ENCODE measurements at places on chromosomes 16 and 17.

DNA sequence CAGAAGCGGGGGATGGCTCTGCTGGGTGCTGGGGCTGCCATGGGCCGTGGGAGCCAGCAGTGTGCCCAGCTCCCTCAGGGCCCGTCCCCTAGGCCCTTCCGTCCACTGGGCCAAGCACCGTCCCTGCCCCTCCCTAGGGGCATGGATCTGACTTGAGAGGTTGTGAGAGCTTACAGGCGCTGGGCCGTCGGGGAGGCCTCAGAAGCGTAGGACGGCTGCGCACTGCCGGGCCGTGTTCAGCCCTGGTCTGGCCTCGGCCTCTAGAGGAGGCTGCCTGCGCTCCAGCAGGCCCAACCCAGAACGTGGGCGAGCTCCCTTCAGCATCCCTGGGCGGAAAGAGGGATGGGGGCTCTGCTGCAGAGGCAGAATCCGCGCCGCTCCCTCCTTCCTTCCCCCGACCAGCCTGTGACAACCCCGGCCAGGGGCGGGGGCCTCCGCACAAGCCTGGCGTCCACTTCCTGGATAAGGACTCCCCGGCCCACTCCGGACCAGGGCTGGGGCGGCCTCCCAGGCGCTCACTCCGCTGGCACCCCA is 685 bp upstream of the MPG start:
- DNase-seq = no peak

DNA sequence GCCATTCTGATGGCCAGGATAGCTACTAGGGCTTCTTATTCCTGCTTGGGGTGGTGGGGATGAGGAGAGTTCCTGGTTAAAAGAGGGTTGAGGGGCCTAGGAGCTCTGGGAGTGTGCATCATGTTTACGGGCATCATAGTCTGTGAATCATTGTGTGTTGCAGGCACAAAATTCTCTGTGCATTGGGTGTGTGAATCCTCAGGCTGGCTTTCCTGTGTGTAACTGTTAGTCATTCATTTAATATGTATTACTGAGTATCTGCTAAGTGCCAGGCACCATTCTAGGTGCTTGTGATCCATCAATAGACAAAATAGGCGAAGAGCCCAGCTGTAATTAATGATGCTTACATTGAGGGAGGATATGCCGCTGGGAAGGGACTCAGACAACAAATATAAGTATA is 5.8 kb downstream of the PPY start:
- no peak for DNase-seq

DNA sequence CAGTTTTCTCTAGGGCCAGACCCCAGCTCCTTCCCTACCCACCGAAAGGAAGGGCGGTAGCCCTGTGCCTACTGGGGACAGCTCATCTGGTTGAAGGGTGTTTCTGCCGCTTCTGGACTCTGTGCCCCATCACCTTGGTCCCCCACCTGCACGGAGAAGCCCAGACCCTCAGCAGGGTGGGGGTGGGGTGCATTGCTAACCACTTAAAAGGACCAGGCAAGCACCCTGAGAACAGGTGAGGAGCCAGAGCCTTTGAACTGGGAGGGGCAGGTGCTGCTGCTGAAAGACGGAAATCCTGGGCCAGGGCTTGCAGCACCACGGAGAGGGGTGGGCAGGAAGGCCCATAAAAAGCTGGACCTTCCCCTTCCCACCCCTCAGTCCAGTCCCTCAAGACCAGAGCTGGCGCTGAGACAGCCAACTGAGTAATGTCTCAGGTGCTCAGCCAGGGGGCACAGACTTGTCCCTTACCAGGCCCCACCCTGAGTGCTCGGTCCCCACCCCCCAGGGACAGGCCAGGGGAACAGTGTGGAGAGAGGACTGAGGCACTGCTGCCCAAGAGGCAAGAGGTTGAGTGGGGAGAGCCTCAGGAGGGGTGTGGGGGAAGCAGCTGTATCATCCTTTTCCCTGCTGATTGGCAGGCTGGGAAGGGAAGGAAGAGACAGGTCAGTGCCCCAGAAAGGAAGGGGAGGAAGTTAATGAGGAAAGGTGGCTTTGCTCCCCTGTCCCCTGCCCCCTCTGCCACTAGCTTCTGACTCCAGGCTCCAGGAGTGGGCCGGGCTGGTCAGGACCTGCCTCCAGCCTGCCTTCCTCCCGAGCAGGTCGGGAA is 10.9 kb upstream of the SP2 start:
- DNase-seq = no peak

DNA sequence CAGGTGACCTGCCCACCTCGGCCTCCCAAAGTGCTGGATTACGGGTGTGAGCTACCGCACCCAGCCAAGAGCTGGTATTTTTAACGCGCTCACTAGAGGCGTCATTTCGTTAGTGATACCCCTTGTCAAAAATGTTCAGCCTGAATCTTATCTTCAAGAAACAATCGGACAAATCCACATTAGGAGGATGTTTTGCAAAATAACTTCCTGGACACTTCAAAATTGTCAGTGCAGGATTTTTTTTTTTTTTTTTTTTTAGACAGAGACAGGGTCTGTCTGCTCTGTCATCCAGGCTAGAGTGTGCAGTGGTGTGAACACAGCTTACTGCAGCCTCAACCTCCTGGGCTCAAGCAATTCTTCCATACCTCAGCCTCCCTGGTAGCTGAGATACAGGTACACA is 63.0 kb downstream of the RMI2 start:
- no peak for DNase-seq

GRCh38 chr17:11506635-11507034 is 91.6 kb upstream of the DNAH9 start:
- no peak for DNase-seq

DNA sequence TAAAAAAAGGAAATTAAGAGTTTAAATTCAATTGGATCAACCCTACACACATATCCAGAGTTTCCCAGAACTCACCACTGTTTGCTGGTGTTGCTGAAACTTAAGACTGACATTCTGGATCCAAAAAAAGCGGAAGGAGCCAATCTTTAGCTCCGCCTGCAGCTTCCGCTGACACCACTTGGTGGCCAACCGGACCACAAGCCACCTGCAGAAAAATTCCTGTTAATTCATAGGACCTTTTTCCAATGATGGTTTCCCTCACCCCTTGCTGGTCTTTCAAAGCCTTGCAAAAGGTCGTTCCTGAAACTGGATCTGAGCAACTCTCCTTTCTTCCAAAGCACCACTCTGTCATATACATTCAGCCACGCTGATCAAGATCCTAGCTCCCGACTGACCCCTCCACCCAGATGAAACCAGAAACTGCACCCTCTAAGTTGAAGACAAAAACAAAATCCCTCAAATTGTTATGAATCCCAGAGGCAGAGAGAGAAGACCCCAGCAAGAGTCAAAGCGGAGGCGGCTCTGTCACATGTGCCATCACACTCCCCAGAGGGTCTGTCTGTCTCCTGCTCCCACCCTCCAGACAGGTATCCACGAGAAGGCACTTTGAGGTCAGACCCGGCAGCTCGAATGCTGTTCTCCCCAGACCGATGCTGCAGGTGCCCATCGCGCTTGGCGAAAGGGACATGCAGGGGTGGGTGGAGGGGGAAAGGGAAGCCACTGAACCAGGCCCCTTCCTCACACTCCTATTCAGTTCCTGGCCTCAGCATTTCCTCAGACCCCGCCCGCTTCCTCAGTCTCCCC is 773 bp downstream of the BLTP2 start:
- DNase-seq = no peak

DNA sequence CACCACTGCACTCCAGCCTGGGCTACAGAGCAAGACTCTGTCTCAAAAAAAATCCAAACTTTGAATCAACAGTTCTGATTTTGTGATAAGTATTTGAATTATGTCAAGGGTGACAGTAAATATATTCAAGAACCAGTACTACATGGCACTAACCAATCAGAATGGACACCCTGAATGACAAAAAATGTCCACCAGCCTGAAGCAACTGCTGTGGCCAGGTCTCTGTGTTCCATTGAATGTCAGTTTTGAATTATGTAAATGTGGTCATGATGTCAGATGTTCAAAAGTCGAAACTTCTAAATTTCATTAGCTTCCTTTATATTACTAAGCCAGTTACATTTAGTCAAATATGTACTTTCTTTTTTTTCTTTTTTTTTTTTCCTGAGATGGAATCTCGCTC is 15.4 kb upstream of the ATXN1L start:
- no peak for DNase-seq

GRCh38 chr16:13517841-13518240 is 402.1 kb upstream of the ERCC4 start:
- DNase-seq = no peak

GRCh38 chr16:51544851-51545467 is 393.9 kb upstream of the SALL1 start:
- DNase-seq = no peak

- DNase-seq = no peak
Observed at GRCh38 chr17:83041305-83041704, 38.1 kb upstream of the METRNL start.

DNA sequence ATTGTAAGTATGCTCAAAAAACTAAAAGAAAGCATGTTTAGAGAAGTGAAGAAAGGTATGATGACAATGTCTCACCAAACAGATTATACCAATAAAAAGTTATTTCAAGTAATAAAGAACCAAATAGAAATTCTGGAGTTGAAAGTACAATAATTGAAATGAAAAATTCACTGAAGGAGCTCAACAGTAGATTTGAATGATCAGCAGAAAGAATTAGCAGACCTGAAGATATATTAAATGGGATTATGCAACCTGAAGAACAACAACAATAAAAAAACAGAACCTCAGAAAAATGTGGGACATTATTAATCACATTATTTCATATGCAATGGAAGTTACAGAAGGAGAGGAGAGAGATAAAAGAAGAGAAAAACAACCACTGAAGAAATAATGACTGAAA is 57.6 kb downstream of the ABCA8 start:
- DNase-seq = no peak

DNA sequence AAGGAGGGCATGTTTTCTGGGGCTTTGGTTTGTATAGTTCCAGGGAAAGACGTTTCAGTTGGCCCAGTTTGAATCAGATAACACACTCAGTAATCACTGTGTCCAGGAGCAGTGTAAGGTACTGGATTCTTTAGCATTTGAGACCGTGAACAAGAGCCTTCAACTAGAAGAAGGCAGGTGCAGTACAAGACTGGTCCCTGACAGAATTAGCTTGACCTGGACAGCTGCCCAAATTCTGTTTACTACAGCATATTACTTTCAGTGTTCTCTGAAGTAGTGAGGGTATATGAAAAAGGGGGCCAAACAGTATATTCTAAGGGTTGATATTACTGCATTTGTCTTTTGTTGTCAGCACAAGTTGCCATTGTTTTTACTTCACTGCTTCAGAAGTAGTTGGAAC is 81.3 kb downstream of the COX10 start:
- DNase-seq = no peak

DNA sequence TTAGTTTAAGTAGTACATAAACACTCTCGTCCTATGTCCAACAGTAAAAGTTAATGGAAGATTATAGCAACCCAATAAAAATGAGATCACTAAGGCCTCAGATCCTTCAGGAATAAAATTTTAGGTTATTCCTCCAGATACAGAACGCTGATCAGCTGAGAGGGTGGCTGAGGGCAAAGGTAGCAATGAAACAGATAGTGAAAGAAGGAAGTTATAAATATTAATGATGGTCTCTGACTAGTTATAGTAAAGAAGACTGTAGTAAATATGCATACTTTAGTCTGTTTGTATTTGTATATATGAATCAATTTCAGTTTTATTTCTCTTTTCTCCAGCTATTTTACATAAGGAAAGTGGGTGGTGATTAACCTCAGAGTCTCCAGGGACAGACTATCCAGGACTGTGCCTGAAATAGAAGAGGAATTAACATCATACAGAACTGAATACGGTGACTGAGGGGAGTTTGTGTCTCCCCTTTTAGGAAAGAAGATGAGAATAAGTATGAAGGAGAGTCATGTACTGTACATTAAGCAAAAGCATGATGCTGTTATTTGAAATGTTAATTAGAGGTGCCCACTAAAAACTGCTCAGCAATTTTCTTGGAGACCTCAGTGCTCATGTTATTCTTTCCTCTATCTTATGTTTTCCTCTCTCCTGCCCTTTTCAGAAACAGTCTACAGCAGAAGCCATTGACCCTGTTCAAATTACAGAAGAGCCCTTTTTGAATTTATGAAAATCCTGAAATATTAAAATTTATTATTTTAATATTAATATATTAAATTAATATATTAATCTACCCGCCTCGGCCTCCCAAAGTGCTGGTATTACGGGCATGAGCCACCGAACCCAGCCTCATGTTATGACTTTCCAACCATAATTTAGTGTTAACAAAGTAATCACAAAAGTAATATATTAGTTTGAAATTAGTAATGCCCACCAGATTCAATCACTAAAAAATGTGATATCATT is 36.5 kb upstream of the DHRS7B start:
- DNase-seq = no peak

GRCh38 chr17:68595496-68595895 is 5.7 kb downstream of the FAM20A start:
- DNase-seq = no peak

- no peak for DNase-seq
Observed at GRCh38 chr16:1821861-1822611, 4.6 kb downstream of the HAGH start.

DNA sequence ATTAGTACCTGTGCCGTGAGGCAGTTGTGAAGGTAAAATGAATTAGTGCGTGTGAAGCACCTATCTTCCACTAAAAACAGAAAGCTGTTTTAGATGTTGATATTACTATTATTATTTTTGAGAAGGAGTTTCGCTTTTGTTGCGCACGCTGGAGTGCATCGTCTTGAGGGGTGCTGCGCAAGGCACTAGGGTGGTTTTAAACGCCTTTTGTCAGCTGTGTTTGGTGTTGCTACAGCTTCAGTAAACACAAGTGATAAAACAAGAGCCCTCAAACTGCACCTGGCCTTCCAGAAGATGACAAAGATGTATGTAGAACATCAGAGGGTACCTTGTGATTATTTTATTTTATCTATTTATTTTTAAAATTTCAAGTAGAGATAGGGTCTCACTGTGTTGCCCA is 38.2 kb downstream of the PLCG2 start:
- DNase-seq = no peak

DNA sequence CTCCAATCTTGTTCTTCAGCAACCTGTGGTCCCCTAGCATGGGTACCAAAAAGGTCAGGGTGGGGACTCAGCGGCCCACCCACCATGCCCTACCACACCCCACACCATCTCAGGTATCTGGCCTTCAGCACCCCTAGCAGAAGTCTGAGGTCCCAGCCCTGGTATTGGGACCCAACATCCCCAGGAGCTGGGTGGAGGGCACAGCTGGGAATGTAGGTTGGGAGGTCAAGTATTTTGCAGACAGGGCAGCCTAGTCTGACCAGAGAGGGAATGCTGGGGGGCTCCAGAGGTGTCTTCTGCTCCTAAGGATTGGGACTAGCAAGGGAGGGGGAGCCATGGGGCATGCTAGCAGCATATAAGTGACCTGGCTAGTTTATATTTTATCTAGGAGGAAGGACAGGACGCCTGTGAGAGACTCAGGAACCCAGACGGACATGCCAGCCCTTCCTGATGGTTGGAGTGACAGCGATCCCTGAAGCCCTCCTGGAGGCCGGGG is 822 bp upstream of the ADAM11 start:
- DNase-seq = no peak

DNA sequence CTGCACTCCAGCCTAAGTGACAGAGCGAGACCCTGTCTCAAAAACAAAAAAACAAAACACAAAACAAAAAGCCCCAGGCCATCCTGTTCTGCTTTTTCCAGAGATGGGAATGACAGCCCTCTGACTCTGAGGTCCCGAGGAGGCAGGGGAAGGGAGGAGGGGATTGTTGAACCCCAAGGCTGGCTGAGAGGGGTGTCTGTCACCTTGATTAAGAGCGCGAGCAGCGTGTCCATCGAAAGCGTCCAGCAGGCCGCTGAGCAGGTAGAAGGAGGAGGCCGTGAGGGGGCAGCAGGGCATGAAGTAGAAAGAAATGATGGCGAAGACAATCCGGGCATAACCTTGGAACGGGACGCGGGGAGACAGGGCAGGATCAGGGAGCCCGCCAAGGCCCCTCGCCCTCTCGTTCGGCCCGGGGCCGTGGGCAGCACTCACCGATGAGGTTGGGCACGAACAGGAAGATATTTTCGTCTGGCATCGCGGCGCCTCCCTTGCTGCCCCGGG is 593 bp downstream of the CDIPT start:
- no peak for DNase-seq

Data from activated CD8-positive, alpha-beta memory T cell treated with anti-CD3 and anti-CD28 coated beads, Interleukin-2, amount 50 U/mL, for 4 hours (primary cell).